ENCODE measurements at places on chromosomes 7 and 10.

DNA sequence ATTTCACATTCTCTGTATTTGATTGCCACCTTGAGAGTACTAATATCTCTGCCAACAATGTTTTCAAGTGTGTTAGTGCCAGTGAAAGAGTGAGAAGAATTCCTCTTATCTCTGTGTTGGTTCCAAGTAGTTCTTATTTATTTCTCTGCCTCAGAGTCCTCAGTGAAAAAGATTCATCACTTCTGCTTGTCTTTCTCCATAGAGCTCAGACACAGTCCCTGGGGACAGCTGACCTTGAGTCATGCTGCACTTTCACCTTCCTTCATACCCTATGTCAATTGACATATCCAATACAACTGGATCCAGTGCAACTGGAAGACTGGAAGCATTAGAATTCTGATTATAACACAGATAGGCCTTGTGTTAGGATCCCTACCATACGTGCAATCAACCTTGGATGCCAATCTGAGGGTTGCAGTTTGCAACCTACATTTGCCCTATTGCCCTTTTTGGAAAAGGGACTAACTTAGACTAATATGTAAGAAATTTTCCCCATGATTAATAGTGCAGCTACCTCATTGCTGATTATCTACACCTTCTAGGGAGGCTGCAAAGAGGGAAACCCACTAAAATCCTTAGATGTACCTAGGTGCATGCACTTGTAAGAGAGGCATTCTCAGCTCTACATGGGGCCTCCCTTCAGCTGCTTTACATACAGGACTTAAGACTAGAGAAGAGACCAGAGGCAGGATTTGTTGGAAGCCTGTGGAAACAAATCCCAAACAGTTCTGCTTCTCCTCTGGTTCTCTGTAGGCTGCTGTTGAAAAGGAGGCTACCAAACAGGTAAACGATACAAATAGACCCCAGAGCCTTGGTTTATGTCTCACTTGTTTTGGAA, 8.4 kb downstream of the IFIT2 start:
- no peak for DNase-seq

DNA sequence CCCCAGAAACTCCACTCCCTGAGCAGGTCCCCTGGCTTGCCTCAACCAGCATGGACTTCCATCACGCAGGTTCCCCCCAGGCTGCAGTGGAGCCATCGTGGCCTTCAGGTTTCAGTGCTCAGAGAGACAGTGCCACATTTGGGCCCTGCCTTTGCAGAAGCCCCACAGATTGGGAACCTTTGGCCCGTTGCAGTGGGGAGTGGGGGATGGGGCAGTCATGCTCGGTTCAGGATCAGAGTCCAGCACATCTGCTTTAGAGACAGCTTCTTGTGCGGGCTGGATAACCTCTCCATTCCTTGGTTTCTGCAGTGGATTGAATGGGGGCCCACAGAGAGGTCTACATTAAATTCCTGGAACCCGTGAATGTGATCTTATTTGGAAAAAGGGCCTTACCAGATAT, 183.9 kb downstream of the EBF3 start:
- no peak for DNase-seq

DNA sequence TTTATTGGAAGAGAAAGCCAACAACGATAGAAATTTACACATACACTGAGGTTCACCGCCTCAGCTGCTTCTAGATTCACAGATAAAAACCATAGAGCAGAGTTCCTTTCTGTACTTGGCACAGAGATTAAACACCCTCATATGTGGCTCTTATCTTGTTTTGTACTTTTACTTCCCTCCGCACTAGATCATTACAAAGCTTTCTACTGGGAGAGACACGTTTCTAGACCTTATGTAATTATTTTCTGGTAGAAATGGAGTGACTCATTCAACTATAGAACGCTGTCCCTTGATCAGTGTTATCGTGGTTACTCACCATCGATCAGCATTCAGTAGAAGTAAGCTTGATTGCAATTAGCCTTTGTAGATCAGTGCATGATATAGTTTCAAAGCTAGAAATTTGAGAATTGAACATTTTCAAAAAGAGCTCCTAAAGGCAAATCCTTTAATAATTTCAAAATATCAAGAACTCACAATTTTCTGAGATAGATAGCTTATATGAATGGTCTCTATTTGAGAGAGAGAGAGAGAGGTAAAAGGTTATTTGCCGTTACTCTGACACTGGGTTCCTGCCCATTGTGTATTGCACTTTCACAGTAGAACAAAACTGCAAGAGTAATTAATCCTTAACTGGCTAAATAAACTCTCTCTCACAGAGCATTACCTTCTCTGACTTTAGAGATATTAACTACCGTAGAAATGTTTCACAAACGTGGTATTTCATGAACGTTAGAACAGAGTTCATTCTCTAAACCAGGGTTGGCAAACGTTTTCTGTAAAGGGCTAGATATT, 26.1 kb upstream of the DNAJC1 start:
- no peak for DNase-seq

GRCh38 chr7:3453398-3453797, 152.3 kb downstream of the SDK1 start:
- DNase-seq = no peak

DNA sequence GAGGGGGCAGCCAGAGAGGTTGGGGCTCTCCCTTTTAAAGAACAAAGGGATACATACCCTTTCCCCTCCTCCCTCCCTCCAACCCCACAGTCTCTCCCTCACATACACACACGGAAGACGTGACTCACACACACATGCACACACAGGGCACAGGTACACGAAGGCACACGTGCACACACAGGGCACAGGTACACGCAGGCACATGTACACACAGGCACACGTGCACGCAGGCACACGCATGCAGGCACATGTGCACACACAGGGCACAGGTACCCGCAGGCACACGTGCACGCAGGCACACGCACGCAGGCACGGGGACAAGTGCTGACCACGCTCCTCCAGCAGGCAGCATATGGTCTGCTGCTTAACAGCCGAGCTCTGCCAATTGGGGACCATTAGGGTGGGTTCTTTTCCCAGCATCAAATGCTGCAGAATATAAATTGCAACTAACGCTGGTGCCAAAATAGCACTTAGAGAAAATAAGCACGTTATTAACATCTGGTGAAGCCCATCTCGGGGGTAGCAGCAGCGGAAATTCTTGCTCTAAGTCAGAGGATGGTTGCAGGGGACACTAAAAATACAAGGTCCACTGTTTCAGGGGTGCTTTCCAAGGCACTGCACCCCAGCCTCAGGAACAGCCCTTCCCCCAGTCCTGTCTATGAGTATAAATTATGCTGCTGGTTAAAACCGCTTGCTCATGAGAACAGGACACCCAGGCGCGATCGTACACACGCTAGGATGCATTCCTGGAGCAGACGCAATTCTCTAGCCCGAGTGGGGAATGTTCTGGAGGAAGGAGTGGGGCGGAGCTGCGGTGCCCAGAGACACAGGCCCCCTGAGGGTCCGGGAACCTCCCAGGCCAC, 55.2 kb upstream of the TNRC18 start:
- DNase-seq = no peak

DNA sequence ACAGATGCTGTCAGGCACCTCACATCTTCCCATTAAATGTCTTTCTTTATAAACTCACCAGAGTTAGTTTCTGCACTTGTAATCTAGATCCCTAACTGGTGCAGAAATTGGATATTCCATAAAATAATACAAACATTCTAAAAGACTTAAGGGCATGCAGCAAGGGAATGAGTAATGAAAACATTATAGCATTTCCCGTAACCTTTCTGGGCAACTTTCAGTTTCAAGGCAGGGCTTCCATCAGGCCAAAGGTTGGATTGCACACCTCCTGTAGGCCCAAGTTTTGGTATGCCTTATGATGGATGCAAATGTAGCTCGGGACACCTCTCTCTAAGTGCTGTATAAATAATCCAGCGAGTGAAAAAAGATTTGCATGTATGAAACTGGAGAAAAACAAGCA, 129.9 kb upstream of the LYZL2 start:
- no peak for DNase-seq

- no peak for DNase-seq
Measured at GRCh38 chr10:76631884-76632766, 1005.5 kb downstream of the KCNMA1 start.

DNA sequence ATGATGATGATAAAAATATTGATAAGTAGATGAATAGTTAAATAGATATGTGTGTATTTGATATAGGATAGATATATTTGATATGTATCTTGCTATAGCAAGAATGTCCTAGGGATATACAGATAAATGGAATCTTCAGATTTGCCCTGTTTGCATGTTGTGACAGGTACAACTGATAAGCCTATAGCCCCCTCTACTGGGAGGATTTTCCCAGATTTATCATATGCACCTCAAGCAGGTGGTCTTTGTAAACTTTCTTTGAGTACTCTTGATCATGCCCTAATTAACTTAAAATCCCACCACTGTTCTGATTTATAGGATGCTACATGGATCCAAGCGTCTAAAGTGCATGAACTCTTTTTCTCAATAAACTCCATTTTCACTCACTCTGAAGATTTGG, 1050.7 kb downstream of the SORCS3 start:
- DNase-seq = no peak

GRCh38 chr10:29763396-29763795, 128.6 kb upstream of the SVIL start:
- no peak for DNase-seq

GRCh38 chr7:77481615-77482014, 55.5 kb upstream of the PTPN12 start:
- DNase-seq = no peak

- no peak for DNase-seq
Measured at GRCh38 chr10:79417731-79418130, 27.7 kb downstream of the ZCCHC24 start.

DNA sequence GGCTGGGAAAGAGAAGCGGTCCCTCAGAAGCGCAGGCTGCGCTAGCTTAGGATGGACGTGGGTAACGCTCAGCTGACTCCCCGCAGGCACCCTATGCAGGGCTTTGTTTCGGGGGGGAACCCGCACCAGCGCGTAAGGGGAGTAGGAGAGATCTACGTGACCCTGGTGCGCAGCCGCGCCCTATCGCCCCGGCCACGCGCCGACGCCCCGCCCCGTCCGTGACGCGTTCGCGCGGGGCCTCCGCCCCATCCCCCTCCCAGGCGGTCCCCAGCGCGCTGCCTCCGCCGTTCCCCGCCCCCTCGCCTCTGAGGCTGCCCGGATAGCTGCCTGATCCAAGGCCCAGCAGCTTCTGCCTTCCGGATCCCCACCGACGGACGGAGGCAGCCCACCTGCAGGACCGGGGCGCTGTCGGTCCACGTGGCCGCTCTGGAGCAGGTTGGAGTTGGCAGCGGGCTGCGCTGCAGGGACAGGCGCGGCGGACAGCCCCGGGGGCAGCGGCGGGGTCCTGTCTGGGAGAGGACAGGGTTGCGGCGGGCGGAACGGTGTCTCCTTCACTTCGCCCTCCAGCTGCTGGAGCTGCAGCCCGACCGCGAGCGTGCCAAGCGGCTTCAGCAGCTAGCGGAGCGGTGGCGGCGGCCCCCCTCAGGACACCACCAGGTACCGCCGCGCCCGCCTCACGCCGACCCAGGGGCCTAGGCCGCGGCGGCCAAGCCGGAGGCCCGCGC, at the start of gene VDAC2:
Gene VDAC2, plus strand, starts transcription at position 515 of the 725 bp plus-strand sequence. CDS start 363 bp downstream, outside the sequence.
- peak; percentile 97 for DNase-seq

GRCh38 chr10:89029785-89030437, 39.3 kb downstream of the FAS start:
- DNase-seq = peak; percentile 39

Measured in GM10248 (cell line).